ENCODE measurements at places on chromosomes 16 and 17.

GRCh38 chr17:76968707-76969597 lies 100.7 kb downstream of the MGAT5B start:
- DNase-seq = no peak

GRCh38 chr16:530111-530817 lies 2.8 kb downstream of the CAPN15 start:
- DNase-seq = no peak

DNA sequence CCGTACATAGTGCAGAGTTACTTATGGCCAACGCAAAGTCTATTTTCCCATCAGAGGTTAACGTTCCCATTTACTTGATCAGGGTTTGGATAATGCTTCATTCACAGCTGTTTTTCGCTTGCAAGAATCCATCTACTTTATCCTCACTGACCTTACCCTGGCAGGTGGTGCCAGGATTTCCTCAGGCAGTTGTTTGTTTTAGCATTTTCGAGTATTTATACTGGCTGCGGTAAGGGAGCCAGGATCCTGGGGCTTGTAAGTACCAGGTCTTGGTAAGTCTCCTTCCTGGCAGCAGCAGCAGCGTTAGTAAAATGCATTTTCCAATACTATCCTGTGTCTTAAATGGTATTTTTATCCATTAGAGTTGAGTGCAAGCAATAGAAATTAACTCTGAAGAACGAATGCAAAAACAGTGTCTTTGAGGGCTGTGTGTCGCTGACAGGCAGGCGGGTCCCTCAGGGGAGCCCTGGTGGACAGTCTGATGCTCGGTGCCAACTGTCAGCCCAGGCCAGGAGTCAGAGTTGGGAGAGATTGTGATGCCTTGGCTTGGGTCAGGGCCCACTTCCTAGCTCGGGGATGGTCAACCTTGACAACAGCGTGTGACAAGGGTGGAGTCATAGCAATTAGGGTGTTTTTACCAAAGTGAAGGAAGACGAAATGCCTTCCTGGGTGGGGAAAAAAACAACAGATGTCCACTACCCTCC lies 92.4 kb upstream of the HSBP1 start:
- DNase-seq = no peak

DNA sequence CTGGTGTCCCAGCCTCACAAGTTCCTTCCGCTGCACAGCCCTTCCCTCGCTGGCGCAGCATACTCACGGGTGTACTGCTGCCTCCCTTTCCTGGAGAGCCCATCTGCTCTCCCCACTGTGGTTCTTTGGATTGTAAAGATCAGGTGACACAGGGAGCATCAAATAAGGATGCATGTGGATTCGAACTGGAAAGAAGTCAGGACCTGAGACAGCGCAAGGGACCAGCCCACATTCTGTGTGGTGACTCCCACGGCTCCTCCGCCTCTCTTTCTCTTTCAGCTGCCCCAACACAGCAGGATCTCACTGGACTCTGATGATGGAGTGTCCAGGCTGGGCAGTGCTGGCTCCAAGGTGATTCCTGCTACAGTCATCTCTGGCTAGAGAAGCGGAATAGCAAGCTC lies 8.1 kb downstream of the LDAF1 start:
- no peak for DNase-seq

- DNase-seq = no peak
Observed at GRCh38 chr16:10940501-10941079, 1.7 kb downstream of the DEXI start.

- DNase-seq = no peak
Observed at GRCh38 chr16:66843191-66843590, 1.0 kb upstream of the CA7 start.

GRCh38 chr16:86306011-86306644 lies 204.2 kb upstream of the FOXF1 start:
- no peak for DNase-seq

GRCh38 chr17:2146132-2146871 lies 91.4 kb downstream of the HIC1 start:
- DNase-seq = no peak

GRCh38 chr17:21001813-21002221 lies 41.0 kb downstream of the USP22 start:
- DNase-seq = no peak

GRCh38 chr17:15247891-15248529 lies 17.1 kb downstream of the PMP22 start:
- DNase-seq = no peak

GRCh38 chr16:71367241-71367976 lies 8.9 kb downstream of the CALB2 start:
- DNase-seq = no peak

- DNase-seq = no peak
Observed at GRCh38 chr16:85123891-85124635, 11.8 kb upstream of the CIBAR2 start.

DNA sequence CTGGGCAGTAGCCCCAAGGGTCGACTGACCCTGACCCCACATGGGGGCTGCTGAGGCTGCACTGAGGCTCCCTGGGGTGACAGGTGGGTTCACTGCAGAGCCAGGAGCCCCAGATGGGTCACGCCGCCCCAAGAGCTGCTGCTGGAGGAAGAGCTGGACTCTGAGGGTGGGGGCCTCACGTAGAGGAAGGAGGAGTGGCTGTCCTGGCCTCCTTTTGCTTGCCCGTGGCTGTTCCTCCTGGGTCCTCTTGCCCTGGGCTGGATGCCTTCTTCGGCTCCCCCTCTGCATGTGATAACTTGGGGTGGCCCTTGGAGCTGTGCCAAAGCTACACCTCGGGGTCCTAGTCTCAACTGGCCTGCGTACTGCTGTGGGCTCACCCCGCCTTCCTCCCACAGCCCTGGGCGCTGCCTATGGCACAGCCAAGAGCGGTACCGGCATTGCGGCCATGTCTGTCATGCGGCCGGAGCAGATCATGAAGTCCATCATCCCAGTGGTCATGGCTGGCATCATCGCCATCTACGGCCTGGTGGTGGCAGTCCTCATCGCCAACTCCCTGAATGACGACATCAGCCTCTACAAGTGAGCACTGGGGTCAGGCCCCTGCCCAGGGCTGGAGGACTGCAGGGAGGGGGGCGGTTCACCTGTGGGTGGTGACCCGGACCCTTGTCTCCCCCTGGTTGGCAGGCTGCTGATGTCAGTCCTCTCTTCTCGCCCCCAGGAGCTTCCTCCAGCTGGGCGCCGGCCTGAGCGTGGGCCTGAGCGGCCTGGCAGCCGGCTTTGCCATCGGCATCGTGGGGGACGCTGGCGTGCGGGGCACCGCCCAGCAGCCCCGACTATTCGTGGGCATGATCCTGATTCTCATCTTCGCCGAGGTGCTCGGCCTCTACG lies 1.1 kb upstream of the AMDHD2 start:
- DNase-seq = no peak

DNA sequence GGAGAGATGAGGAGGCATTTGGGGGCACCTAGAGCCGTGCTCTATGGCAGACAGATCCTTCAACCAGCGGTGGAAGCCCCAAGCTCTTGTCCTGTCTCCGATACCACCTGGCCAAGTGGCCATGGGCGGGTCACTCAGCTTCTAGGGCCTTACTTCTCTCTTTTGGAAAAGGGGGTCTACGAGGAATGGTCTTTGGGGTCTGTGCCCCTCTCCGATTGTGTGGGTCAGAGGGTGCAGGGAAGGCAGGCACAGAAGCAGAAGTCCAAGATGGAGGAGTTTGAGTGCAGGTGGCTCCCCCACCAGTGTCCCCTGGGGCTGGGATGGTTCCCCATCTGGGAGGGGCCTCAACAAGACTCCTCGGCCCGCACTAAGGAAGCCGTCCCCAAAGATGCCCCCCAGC lies 116.7 kb downstream of the CCDC182 start:
- DNase-seq = no peak

DNA sequence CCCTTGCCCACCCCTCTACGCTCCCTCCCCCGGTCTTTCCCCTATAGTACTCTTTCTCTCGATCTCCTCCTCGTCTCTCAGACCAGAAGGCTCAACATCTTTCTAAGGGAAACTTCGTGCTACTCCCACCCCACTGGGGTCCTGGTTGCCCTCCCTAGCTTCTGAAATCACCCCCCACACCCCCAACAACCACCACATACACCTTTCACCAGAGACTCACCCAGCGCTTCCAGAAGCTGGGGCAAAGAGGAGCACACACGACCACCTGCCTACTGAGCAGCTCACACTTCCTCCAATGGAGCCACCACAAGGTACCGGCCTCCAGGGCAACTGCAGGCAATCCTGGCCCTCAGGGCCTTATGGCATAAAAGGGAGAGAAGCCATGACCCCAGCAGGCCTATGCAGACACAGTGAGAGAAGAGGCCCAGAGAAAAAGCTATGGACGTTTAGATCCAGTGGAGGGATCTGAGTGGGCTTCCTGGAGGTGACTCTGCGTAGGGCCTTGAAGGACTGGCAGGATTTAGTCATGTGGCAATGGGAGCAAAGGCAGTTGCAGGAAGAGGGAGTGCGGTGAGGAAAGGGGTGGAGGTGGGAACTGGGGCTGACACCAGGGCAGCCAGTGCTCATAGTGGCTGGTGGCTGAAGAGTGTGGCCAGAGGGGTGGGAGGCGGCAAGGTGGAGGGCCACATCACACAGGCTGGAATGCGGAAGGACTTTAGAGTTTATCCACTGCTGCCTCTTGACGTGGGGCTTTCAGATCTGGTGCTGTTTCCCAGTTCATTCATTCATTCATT lies 12.1 kb upstream of the TMEM92 start:
- DNase-seq = no peak

DNA sequence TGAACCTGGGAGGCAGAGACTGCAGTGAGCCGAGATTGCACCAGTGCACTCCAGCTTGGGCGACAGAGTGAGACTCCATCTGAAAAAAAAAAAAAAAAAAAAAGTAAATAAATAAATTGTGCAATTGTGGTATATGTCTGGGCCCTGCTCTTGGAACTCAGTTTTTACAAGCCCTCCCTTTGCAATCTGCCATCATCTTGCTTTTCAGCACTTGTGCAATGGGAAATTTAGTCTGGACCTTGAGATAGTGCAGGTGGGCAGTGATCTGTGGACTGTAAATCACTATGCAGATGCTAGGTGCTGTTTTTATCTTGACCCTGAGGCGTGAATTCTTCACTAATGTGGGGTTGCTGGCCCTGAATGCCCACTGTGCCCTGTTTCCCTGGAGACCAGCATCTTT lies 6.5 kb upstream of the RAP1GAP2 start:
- DNase-seq = peak; percentile 38

DNA sequence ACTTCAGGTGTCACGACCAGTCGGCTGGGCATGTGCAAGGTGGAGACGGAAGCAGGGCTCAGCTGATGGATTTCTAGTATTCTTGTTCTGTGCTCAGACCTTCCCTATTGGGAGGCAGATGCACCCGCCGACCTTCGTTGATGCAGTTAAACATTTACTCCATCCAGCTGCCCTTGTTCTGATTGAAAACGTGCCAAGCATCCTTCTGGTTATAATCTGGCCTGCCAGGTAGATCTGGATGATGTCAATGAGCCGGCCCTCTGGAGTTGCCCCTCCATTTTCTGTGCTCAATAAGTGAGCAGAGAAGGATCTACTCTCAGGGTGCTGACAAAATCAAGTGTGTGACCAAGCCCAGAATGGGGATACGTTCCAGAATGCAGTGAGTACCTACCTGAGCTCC lies 38.3 kb downstream of the CCDC182 start:
- no peak for DNase-seq

- no peak for DNase-seq
Observed at GRCh38 chr16:68972720-68973119, 129.4 kb downstream of the TANGO6 start.

DNA sequence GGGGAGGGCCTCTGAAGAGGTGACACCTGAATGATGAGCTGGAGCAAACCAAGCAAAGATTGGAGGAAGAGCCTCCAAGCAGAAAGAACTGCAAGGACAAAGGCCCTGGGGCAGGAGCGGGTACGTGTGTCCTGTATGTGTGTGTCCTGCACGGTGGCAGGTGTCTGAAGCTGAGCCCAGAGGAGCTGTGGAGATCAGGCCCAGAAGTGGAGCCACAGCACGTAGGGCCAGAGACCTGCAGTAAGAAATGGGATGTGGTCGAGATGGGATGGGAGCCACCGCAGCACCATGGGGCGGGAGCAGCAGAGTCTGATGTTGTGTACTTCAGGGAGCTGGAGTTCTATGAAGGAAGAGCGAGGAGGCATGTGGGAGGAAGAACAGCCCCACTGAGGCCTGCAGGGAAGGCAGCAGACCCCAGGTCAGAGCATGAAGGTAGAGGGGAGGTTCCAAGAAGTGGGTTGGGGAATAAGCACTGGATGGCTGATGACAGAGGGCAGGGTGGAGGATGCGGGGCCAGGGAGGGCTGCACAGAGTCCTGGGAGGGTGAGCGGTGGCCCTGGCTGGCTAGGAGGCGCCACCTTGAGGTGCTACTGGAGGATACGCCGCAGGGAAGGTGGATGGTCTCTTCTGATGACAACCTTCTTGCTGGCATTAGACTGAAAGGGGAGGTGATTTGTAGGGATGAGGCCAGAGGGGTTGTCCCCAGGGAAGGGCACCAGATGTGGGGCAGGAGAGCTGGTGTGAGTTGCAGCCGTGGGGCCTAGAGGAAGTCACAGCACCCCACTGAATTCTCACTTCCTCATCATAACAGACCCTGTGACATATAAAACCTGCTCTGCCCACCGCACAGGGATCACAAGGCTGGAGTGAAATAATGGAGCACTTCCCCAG lies 10.6 kb upstream of the CETP start:
- peak; percentile 67 for DNase-seq

GRCh38 chr17:41965694-41966462 lies 717 bp upstream of the CNP start:
- no peak for DNase-seq

- DNase-seq = no peak
Observed at GRCh38 chr16:11117576-11118211, 138.3 kb downstream of the SOCS1 start.

- no peak for DNase-seq
Observed at GRCh38 chr17:70206361-70207010, 37.2 kb downstream of the KCNJ2 start.

GRCh38 chr16:4404247-4404966 lies 12.0 kb downstream of the CORO7 start:
- DNase-seq = no peak

DNA sequence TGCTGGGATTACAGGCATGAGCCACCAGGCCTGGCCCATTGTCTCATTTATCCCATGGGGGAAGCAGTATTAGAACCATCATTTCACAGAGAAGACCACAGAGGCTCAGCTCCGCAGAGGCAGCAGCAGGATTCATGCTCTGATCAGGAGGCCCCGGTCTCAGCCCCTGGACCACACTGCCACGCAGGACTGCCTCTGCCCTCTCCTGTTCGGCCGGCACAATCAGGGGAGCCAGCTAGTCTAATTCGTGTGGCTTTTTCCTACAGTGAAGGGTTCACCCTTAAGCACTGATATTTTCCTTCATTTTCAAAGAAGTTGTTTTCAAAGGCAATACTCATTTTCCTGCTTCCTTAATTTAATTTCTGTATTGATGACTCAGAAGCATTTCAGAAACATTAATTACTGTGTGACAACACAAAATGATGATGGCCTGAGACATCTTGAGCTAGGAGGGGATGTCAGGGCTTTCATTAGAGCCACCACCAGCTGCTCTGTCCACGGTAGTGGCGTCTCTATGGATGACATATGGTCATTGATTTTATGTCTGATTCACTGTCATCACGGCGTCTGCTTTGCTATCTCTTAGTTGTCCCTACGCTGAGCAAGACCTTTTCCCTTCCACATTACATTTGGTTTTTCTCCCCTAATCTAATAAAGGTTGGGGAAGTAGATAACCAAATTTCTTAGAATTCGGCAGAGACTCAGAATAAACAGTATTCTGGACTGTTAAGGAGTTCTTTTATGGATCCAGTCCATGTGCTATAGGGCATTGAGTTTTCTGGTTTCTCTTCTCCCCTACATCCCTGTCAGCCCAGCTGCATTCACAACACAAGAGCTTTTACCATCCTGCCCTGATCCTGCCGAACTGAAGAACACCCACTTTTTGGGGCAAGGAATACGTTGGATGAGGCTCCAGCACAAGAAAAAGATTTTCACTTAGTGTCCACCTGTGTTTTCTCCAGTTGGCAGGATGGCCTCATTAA lies 314.0 kb downstream of the SLC39A11 start:
- no peak for DNase-seq

Data from bone marrow (tissue), 2 donors.